ENCODE measurements at places on chromosomes 7 and 10.

DNA sequence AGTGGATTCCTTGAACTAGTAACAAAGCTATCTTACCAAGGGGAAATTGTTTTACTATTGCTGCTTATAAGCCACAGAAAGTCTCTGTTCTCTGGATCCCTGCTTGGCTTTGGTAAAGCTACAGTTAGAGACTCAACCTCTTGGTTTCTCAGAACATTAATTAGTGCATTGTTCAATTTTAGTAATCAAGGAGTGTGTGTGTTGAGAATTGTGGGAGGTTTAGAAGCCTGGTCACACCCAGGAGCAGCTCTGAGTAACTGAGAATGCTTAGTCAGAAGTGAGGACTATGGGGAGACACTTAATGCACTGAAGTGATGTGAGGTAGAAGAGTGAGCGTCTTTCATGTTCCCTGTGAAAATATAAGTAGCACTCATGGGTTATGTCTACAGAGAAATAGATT is 8.2 kb upstream of the ACTA2 start:
- no peak for DNase-seq

DNA sequence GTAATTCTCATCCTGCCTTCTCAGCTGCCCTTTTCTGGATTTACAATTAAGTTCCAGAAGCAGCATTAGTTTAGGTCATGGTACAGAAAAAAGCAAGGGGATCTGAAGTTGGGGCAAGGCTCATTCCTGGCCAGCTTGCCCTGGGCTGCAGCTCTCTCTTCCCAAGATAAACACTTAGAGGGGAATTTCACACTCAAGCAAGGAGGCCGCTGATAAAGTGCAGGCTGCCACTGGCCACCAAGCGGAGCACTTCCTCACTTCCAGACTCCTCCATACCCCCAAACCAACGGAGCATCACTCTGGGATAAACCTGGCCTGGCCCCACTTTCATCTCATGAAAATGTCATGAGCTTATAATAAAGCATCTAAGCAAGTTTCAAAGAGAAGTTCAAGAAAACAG is 445.5 kb upstream of the MKI67 start:
- peak; percentile 38 for DNase-seq

GRCh38 chr7:69467826-69468225 is 130.4 kb upstream of the AUTS2 start:
- no peak for DNase-seq

- DNase-seq: no peak
Observed at GRCh38 chr7:157077986-157078644, 60.6 kb upstream of the UBE3C start.

- DNase-seq: no peak
Observed at GRCh38 chr10:58993480-58994221, 182.8 kb upstream of the PHYHIPL start.

GRCh38 chr7:111735661-111736551 is 173.6 kb upstream of the IMMP2L start:
- no peak for DNase-seq

DNA sequence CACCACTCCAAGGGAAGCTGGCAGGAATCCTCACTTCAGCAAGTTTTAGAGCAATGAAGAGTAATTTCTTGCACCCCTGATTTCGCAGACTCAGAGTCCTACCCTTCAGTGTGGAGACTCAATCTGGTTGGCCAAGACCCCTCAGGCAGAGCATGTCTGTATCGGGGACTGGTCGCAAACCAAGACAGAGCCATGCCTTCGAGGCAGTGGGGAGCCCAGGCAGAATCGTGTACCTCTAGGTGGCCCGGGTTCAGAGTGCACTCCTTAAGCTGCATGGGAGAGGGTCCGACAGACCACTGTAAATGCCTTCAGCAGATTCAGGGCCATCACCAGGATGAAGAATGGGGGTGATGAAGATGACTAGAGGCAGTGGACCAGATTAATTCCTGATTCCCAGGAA is 94.9 kb downstream of the STRA8 start:
- no peak for DNase-seq

Measured in osteocyte (in vitro differentiated cells).